Activated CD8-positive, alpha-beta memory T cell treated with anti-CD3 and anti-CD28 coated beads for 1 hour (primary cell): ENCODE measurements at places on chromosomes 7 and 10.

- no peak for DNase-seq
Observed at GRCh38 chr7:134512271-134512670, 15.1 kb upstream of the AKR1B10 start.

GRCh38 chr10:62010366-62010765, 108.9 kb downstream of the ARID5B start:
- DNase-seq, result no peak

GRCh38 chr7:23044581-23044980, 30.7 kb upstream of the HYCC1 start:
- no peak for DNase-seq

DNA sequence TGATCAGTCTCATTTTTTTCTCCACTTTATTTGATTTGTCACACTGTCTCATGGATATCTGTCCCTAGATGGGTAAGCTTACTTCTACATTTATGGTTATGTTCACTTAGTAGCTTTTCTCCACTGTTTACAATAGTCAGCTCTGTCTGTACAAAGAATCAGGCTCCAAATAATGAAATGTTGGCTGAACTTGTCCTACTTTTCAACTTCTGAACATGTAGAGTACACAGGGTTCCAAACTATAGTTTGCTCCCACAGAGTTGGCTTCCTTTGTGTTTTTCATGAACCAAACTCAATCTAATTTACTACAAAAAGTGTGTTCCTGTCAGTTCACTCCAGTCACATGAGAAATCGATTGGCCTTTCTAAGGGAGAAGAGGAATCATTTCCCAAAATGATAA, 175.0 kb downstream of the CCDC71L start:
- DNase-seq, result no peak
